ENCODE measurements at places on chromosomes 1 and 21.
A peak's percentile ranks its signal among the peaks of the same experiment; 100 is the strongest.

GRCh38 chr1:205811660-205812059, 1.3 kb downstream of the SLC41A1 start:
- no peak for DNase-seq

GRCh38 chr1:199333180-199333579, 694.3 kb upstream of the NR5A2 start:
- DNase-seq: no peak

DNA sequence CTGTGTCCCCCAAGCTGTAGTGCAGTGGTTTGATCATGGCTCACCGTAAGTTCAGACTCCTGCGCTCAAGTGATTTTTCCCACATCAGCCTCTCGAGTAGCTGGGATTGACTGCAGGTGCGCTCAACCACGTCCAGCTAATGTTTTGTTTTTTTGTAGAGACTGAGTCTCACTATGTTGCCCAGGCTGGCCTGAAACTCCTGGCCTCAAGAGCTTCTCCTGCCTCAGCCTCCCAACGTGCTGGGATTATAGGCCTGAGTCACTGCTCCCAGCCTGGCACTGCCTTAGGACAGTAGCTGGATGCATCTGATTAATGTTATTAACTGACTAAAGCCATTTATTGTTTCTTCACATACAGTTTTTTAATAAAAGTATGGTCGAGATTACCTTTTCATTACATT, 40.2 kb downstream of the RNF11 start:
- DNase-seq: no peak

DNA sequence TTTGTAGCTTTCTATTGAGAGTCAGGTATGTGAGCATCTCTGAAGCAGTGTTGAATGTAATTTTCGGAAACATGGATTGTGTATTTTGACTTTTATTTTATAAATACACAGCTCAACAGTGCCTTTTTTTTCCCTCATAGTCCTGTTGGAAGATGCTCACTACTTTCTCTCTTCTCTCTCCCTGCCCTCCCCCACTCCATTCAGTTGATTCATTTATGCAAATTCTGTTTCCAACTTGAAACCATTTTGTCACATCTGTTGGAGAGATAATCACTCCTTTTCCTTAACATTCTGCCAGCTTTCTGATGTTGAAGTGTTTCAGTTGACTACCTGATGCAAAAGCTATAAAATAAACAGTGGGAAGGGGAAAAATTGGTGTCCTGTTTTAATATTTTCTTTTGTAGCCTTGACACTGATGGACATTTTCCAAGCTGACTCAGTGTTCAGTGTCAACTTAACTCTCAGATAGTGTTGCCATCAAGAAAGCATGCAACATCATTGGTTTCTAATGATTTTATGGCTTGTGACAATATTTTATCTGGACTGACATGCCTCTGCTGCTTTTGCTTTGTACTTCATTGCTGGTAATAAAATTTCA, 194.5 kb downstream of the HS2ST1 start:
- no peak for DNase-seq

DNA sequence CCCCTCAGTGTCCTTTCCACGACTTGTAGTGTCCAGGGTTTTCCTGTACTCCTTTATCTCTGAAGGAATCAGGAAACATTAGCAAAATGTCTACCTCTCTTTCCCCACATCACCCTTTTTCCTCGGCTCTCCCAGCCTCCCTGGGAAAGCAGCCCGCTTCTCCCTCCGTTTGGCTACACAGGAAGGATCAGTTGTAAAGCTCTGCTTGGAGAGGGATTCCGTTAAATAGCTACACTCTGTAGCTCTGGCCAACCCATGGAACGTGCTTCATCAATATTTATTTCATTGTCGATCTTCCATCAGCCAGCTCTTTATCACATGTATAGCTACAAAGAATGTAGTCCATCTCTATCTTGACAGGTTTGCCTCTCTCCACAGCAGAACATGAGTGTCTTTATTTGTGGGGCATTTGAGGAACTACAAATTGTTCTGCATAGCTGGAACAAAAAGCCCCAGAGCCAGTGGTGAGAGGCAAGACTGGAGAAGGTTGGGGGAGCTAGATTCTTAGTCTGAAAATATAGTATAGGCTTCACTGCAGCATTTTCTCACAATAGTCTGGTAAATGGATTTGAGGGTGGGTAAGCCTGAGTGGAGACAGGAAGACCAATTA, 191.8 kb downstream of the SLC35F3 start:
- DNase-seq: no peak

DNA sequence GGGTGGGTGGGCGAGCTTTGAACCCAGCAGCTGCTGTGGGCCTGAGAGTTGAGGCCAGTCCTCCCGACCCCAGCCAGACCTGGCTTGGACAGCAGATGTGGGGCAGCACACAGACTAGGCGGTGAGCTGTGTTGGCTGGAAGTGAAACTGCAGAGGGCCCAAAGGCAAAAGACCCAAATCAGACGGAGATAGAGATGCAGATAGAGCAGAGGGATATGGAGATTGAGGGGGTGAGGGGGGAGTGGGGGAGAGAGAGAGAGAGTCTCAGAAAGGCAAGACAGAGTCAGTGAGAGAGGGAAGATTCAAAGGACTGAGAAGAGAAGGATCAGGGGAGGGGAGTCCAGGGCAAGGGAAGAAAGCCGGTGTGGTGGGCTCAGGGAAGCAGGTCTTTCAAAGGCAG, 17.0 kb upstream of the POU3F1 start:
- DNase-seq: no peak

DNA sequence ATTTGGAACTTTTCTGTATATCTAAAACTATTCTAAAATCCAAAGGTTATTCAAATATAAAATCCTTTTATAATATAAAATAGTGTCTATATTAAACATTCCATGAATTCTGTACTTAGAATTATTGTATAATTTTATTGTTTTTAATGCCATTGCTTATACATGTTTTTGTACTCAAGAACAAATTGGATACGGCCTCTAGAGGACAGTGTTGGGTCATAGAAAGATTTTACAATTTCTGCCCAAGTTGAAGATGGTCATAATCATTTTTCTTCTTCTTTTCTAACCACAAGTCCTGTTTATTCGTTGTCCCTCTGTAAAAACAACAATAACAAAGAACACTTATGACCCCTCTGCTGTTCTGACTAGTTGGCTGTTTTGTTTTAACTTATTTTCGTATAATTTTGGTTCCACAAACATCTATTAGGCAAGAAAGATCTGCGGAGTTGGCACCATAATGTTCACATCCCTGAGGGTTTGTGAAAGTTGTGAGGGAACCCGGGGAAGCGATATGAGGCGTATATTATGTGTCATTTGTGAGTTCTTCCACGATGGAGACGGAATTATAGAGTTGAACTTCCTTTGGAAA, 75.7 kb upstream of the KIF26B start:
- peak; percentile 80 for DNase-seq

GRCh38 chr1:236794585-236795034, 482 bp upstream of the MTR start:
- no peak for DNase-seq

DNA sequence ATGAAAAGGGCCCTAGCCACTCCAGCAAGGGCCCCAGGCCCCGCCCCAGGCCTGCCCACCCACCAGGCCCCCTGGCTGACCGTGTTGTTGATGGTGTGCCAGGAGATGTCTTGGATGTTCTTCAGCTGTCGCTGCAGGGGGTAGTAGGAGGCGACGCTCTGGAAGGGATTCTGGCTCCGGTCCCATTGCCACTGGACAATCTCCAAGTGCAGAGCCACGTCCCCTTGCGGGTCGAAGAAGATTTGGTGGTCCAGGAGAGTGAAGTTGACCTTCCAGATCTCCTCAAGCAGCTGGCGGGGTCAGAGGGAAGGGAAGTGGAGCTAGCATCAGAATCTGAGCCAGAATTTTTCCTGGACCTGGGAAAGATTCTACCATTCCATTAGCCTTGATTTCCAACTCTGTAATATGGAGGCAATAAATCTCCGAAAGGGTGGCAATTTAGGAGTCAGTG, 10.2 kb downstream of the TAS1R2 start:
- DNase-seq: no peak

GRCh38 chr1:182803846-182804245, 14.3 kb downstream of the NPL start:
- no peak for DNase-seq

GRCh38 chr1:33876970-33877650, 13.2 kb downstream of the HMGB4 start:
- peak; percentile 91 for DNase-seq

DNA sequence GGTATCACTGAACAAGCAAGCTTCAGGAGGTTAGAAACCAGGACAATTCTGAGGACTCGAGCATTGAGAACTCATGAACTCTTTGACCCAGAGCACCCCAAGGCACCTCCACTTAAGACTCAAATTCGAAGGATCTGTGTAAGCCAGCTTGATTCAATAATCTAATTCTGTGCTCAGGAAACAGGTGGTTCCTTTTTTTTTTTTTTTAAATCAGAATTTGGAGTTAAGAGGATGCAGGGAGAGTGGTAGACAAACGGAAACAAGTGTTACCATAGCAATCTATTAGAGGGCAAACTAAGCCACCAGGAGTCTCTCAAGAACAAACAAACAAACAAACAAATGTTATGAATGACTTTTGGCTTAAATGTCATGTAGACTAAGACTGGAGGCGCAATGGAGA, 53.8 kb upstream of the DPH5 start:
- DNase-seq: no peak

DNA sequence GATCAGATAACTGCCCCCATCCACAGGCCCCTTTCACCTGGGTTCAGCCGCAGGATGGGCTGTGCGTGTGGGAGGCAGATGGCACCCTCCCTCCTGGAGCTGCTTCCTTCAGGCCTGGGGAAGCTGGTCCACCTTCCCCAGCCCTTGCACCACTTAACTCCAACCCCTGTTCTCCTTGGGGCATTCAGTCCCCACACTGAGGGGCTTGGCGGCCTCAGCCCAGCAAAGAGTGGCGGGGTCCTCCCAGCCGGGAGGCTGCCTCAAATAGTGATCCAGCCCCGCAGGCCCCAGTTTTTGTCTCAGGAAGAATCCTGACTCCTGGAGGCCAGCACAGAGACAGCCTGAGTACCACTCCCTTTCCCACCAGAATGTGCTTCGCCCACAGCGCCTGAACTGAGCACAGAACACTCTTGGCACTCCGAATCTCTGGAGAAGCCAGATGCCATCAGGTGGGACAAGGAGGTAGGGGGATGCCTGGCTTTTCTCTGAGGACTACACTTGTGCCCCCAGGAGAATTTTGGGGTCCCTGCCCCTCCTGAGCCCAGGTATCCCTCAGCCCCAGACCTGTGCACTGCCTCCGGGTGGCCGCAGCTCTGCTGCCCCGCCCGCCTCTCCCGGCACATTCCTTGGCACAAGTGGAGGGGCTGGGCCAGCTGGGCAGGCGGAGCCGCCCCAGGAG, 936 bp downstream of the PAQR6 start:
- DNase-seq: no peak

GRCh38 chr1:152410028-152410427, 4.0 kb downstream of the CRNN start:
- no peak for DNase-seq

- peak; percentile 97 for DNase-seq
Observed at GRCh38 chr1:24362982-24363614, 43.9 kb downstream of the GRHL3 start.

GRCh38 chr1:55289614-55290013, 74.5 kb upstream of the USP24 start:
- no peak for DNase-seq

DNA sequence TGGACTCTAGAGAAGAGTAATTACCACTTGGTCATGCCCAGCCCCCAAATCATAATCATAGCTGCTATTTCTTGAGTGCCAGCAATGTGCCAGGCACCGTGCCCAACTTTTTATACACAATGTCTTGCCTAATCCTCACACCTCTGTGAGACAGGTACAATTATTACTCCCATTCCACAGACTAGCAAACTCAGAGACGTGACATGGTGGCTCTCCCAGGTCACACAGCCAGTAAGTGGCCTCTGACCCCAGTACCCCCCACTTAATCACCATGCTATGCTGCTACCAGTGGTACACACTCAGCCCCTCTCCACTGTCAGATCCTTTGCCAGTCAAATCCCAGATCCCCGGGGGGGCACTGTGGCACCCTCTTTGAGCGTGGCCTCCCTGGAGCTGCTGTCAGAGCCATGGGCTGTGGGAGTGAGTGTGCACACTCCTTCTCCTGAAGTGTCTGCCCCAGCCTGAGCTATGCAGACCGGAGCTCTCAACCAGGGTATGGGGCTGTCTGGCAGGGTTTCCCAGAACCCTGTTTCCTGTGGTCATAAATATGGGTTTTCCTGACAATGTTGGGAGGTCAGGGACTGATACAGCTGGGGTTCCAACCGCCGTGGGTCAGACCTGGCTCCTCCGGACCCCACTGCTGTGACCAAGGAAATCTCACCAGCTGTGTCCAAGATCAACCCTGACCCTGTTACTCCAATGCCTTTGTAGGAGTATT, 51.8 kb downstream of the LACTBL1 start:
- DNase-seq: no peak

DNA sequence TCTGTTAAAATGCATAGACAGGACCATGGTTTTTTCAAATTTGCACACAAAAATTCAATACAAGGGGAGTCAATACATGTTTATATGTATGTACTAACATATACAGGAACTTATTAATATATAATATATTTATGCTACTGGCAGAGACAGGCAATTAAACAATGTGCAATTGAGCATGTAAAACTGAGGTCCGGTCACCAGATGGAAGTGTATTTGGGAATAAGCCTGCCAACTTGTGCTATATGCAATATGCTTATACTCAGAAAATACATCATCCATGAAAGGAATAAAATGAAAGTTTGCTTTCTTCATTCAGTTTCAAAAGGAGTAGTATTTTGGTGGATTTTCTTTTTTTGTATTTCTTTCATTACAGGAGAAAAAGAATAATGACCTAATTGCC, 640.2 kb upstream of the CXADR start:
- no peak for DNase-seq

DNA sequence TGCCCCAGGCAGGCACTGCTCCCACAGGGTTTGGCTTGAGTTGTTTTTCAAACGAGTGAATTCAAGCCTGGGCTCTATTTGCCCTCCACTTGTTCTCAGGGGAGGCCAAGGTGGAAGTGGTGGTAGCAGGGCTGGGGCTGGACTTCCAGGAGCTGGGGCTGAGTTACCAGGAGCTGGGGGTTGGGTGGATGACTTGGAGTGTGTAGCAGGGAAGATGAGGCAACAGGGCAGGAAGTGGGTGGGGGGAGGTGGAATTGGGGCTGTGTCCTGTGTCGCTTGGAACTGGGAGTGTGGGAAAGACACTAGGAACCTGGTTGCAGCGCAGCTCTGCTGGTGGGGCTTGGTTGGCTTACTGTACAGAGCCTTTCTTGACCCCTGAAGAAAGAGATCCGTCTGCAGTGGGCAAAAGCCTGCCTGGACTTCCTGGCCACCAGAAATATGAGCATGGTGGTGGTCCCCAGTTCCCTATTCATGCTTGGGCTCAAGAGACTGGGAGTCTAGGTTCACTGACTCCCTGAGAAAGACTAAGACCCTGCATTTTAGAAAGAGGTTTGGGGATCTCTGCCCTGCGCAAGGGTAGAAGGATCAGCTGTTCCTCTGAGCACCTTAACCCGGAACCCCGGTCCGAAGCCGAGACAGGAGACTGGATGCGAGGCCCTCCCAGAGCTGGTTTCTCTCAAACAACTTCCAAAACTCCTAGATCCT, 3.1 kb downstream of the TFAP2E start:
- DNase-seq: no peak

GRCh38 chr1:11654939-11655808, 497 bp downstream of the FBXO44 start:
- no peak for DNase-seq
